ENCODE measurements at places on chromosomes 12 and 14.

DNA sequence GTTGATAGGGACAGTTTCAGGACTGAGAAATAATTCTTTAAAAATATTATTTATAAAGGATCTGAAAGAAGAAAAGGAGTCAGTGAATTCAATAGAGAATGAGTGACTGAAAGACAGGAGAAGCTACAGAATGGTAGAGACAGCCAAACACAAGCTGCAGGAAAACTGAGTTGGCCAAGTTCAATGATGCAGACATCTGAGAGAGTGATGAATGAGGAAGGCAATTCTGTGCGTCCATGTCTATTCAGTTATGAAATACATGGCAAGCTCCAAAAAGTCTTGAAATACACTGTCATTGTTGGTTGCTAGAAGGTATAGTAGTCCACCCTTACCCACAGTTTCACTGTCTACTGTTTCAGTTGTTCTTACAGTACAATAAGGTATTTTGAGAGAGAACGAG lies 6.8 kb downstream of the LRRC74A start:
- no peak for DNase-seq

- DNase-seq: no peak
These were observed 61.4 kb downstream of the RASSF3 start for GRCh38 chr12:64671681-64672080.

DNA sequence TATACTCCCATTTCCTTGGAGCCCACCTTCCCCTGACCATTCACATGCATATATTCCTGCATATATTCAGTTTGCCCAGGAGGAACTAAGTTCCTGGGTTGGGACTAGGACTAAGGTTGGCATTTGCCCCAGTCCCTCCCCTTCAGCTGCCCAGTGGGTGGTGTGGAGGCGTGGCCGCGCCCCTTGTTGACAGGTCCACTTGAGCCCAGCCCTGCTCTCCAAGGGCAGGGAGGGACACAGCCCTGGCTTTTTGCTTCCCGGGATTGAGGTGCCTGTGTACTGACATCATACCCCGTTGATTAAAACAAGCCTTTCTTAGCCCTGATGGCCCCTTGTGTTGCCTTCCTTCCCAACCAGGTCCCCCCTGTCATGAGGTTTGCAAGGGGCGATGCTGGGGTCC lies 7.3 kb downstream of the ERBB3 start:
- DNase-seq: no peak

- no peak for DNase-seq
These were observed 11.1 kb upstream of the INF2 start for GRCh38 chr14:104678346-104678745.

GRCh38 chr14:104142946-104143470 lies 4.6 kb downstream of the KIF26A start:
- DNase-seq: no peak

DNA sequence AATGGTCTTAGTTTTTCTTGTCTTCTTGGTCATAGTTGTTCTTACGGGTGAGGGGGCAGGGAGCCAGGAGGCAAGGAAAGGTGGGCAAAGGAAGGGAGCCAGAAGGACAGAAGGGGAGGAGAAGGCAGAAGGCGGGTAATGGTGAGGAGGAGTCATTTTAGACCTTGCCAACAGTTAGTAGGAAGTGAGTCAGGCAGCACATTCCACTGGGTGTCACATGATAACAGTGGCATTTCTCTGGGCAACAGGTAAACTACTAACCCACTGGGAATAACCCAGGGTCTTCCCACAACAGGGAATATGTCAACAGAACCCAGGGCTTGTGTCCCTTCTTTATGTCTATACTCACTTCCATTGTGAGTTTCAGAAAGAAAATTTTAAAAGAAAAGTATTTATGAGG lies 127.6 kb downstream of the SLC8A3 start:
- no peak for DNase-seq

DNA sequence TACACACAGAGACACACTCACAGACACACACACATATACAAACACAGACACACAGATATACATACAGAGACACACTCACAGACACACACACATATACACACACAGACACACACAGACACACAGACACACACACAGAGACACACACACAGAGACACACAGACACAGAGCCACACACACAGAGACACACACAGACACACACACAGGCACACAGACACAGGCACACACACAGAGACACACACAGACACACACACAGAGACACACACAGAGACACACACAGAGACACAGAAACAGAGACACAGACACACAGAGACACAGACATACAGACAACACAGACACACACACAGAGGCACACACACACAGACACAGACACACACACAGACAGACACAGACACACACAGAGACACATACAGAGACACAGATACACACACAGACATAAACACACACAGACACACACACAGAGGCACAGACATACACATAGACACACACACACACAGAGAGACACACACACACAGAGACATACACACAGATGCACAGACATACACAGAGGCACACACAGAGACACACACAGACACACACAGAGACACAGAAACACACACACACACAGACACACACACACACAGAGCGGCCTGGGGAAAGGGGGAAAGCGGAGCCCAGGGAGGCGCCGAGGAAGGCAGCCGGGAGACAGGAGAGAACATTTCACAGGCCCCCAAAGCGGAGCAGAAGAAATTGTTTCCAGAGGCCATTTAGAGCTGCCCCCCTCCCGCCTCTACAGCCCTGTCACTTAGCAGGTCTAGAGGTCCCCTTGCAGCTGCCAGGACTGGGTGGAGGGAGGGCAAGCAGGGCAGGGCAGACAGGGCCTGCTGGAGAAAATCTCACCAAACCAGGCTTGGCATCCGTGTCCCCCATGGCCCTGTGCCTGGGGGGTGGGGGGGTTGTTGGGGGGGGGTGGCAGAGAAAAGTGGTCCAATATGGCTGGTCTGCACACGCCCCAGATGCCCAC lies 38.9 kb downstream of the SERPINA3 start:
- DNase-seq: no peak

DNA sequence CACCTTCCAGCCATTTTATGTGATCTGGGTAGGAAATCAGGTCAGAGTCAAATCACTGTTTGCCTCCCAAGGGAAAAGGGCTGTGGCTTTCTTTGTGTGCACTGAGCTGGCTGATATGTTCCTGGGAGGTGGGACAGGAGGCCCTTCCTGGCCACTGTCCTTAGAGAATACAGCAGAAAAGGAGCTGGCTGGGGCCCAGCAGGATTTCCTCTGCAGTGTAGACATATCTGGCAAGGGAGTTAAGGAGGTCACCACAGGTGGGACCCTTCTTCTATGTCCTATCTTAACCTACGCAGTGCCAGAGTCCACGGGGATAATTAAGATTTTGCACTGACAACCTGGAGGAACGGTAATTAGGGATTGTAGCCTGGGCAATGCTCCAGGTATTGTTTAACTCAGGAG lies 145.3 kb downstream of the NTF3 start:
- no peak for DNase-seq

DNA sequence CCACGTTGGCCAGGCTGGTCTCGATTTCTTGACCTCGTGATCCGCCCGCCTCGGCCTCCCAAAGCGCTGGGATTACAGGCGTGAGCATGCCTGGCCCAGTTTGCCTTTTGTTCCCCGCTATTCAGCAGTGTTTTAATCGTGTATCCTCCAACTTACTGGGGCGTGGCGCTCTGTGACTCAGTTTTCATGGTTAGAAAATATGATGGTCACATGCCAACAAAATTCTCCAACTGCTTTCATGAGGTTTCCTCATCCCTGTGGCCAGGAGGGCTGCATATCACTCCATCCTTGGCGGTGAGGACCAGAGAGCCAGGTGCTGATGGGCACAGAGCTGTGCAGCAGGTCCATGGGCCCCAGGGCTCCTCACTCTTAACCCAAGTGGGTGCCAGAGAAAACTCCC lies 33.0 kb upstream of the PRMT8 start:
- DNase-seq: no peak

DNA sequence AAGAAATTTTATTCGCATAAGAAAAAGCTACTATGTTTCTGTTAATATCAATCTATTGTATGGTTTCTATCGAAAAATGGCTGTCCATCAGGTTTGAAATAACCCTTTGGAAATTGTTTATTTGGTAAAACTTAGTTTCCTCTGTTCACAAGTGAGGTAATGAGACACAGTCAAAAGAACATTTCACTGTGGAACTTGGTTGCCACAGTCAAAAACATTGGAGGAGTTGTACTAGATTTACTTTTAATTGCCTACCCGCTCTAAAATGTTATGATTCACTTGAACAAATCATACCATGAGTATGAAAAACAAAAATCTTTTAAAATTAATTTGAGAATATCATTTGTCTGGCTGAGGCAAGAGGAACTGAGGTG lies 46.5 kb downstream of the ITPR2 start:
- DNase-seq: no peak
